ENCODE measurements at places on chromosomes 16 and 17.

DNA sequence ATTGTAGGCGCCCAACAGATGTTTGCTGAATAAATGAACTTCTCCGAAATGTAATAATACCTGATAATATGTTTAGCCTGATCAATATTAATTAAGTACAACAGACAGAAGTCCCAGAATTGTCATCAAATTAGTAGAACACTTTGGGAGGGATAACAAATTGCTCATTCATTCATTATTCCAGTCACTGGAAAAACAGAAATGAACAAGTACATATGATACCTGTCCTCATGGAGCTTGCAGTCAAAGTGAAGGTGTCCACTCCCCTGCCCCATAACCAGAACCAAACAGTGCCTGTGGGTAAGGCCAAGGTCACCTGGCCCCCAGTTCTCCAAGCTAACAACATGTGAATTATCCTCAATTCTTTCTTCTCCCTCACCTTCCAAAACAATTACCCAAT is 42.8 kb downstream of the MYO1D start:
- no peak for DNase-seq

DNA sequence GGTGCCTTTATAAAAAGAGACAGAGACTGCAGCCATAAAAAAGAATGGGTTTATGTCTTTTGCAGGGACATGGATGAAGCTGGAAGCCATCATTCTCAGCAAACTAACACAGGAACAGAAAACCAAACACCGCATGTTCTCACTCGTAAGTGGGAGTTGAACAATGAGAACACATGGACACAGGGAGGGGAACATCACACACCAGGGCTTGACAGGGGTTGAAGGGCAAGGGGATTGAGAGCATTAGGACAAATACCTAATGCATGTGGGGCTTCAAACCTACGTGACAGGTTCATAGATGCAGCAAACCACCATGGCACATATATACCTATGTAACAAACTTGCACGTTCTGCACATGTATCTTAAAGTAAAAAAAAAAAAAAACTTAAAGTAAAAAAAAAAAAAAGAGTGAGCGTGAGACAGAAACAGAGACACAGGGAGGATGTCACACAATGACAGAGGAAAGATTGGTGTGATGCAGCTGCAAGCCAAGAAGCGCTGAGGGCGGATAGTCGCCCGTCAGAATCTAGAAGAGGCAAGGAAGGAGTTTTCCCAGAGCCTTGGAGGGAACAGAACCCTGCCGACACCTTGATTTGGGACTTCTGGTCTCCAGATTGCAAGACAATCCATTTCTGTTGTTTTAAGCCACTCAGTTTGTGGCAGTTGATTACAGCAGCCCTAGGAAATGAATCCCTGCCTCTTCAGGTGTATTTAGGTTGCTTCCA is 27.4 kb upstream of the TNS4 start:
- no peak for DNase-seq

DNA sequence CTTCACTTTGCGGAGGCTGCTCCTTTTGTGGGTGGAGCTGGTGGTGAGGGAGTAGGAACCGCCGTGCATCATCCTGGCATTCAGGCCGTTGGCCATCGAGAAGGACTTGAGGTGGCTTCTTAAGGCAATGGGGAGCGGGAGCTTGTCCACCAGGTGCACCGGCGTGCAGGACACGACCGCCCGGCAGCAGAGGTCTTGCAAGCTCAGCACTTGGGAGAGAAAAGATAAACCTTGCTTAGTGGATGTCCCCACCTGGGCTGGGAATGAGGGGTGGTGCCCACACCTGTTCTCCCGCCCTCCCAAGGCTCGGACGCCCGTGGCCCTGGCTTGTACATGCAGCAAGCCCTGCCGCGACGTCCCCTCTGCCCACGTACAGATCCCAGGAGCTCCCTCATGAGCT is 9.7 kb upstream of the WDR45B start:
- no peak for DNase-seq

GRCh38 chr16:54077050-54077821 is 209.4 kb downstream of the IRX3 start:
- DNase-seq = no peak

DNA sequence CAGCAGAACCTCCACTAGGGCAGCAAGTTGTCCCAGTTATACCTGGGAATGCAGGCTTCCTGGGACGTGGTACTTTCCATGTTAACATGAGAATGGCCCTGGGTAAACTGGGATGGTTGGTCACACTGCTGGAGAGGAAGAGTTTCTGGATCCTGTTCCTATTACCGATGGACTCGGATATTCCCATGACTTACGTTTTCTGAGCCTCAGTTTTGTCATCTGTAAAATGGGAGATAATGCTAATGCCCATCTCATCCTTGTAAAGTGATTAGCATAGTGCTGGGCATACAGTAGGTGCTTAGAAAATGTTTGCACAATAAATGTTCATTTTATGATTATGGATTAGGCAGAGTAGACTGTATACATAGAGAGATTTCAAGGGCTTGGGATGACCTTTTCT is 280.9 kb upstream of the EEF2KMT start:
- no peak for DNase-seq

GRCh38 chr17:41496803-41497484 is 7.2 kb upstream of the KRT36 start:
- DNase-seq = peak; percentile 34

DNA sequence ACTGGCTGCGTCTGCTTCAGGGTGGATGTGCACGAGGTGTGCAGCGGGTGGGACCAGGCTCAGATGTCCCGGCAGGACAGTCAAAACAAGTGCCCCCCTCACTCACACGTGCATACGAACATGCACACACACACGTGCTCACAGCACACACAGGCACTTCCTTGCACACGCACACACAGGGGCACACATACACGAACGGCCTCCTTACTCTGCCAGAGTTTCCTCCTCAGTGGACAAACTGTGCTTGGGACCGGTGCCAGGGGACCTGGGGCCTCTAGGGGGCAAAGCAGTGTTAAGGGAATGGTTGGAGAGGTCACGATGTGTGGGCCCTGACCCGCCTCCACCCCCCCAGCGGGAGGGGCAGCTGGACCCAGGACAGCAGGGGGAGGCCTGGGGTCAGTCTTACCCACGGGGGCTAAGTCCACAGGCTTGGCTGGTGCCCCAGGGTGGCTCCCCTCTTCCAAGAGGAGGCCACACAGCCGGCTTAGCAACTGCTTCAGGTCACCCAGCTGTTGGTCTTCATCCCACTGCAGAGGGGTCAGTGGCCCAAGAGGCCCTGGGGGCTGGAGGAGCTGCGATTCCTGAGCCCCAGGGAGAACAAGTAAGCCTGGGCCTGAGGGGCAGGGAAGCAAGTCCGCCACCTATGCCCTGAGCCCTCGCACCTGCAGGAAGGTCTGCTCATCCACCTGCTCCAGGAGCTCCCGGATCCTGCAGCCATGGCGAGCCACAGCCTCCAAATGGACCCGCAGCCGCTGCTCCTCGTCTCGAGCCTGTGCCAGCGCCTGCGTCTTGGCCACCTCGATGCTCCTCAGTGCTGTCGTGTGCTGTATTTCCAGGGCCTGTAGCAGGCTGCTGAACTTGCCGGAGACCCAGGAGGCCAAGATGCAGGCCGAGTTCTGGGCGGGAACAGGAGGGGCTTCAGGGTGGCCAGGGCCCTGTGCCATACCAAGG is 4.9 kb downstream of the TRIM65 start:
- DNase-seq = no peak

- no peak for DNase-seq
These were observed 703.7 kb upstream of the SOX9 start for GRCh38 chr17:71417142-71417541.

- no peak for DNase-seq
These were observed 204.9 kb downstream of the PRKCA start for GRCh38 chr17:66507103-66507923.

DNA sequence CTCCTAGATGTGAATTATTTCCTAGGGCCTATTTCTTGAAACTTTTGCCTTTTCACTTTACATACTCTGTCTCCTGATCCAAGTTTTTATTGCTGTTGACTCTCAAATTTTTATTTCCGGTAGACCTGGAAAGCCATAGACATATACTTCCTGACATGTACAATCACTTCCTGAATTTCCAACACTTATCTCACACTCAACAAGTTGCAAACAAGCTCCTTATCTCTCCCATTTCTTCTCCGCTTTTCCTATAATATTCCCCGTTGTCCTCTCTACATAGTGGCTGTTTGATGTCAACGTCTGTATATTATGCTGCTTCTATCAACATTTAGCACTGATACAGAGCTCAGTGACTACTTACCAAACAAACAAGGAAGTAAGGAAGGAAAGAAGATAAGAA is 59.3 kb downstream of the IKZF3 start:
- no peak for DNase-seq

DNA sequence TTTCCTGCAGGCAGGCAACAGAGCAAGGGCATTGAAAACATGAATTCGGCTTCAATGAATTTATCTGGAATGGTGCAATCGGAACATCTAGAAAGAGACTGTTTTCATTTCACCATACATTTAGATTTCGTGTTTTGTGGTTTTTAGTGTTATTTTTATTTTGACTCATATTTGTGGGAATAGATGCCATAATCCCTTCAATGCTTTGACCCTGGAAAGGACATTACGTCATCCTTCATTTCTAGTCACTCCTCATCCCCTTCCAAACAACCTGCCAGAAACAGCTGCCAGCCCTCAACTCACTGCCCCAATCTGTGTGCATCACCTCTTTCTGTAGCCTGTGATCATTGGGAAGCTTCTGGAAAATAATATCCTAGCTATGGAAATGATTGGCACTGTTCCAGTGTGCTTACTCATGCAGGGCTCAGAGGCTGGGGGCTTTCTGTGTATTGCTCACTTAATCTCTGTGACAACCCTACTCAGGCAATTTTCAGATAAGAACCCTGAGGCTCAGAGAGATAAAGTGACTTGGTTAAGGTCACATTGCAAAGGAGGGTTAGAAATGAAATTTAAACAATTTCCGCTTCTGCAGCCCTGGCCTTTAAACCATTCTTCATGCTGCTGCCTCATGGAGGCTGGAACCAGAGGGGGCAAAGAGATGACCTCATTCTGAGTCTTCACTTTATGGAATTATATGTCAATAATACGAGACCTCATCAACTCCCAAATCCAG is 9.5 kb upstream of the KSR1 start:
- no peak for DNase-seq

- DNase-seq = no peak
These were observed 652 bp downstream of the ARL5C start for GRCh38 chr17:39165178-39165840.

- DNase-seq = no peak
These were observed 19.7 kb downstream of the DEXI start for GRCh38 chr16:10922328-10923145.

DNA sequence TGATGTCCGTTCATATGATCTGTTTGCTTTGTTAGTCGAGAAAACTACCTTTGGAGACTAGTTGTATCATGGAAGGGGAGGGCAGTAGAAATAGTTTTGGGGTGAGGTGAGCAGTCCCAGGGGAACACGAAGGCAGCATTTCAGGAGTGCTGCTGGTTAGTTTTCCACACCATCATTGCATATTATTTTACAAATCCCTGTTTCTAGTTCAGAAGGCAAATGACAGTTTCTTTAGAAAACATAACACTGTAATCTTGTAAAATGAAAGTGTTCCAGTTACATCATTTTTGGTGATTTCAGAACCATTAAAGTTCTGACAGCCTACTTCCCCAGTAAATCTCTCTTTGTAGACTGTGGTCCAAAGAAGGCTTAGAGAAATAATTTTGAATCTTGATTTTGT is 25.4 kb downstream of the BANP start:
- DNase-seq = no peak

- DNase-seq = no peak
These were observed 7.6 kb downstream of the MRM1 start for GRCh38 chr17:36608794-36609497.

DNA sequence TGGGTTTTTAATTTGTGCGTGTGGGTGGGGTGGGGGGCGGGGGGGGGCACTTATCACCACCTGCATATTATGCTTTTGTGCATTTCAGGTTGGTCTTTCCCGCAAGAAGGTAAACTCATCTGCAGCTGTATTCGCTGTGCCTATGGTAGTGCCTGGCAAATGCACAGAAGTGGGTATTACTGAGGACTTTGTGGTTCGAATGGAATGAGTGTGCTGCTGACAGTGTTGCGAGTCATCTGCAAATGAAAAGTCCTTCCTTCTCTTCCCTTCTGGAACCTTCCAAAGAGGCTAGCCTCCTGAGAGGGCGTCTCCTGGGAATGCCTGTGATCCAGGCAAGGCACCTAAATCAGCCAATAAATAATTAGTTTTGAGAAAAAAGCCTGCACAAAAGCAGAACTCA is 532.9 kb downstream of the MAF start:
- no peak for DNase-seq

GRCh38 chr17:47239967-47240651 is 13.5 kb upstream of the ITGB3 start:
- DNase-seq = no peak

GRCh38 chr16:14448879-14449278 is 181.2 kb downstream of the PARN start:
- DNase-seq = no peak

DNA sequence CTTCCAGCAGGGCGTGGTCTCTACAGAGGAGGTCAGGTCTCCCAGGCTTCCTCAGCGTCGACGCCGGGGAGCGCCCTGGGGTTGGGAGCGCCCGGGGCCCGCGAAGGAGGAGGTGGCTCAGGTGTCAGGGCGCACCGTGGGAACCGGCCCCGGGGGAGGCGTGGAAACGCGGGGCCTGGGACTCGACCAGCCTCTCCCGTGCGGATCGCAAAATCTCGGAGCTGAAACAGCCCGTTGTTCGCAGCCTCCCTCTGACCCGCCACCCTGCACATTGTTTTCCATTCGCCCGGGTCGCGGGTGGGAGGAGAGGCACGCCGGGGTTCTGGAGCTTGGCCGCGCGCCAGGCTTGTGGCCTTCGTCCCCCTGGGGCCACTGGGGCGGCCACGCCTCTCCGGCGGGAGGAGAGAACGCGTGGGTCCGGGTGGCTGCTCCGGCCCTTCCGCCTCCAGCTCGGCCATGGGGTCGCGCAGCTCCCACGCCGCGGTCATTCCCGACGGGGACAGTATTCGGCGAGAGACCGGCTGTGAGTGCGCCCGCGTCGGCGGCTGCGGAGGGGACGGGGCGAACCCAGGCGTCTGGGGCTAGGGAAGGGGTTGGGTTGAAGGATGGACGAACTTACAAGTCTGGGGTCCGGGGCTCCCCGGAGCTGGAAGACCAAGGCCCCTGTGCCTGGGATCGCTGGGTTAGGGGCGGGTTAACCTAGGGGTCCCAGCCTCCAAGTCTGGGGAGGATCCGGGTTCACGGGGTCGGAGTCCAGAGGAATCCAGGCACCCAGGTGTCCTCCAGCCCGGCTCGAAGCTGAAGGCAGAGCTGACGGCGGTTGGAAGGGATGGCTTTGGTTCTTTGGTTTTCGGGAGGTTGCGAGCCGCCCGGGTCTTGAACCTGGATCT is at the start of gene CHP2:
TSS of gene CHP2 (plus strand) at position 433 of the 890 bp plus-strand sequence. CDS start at position 457, 24 bp downstream.
- DNase-seq = no peak

GRCh38 chr16:75550211-75550662 is 5.8 kb downstream of the TMEM231 start:
- DNase-seq = no peak
